ENCODE measurements at places on chromosomes 6 and 20.

GRCh38 chr6:100427452-100427851 is 37.3 kb downstream of the SIM1 start:
- DNase-seq: no peak

DNA sequence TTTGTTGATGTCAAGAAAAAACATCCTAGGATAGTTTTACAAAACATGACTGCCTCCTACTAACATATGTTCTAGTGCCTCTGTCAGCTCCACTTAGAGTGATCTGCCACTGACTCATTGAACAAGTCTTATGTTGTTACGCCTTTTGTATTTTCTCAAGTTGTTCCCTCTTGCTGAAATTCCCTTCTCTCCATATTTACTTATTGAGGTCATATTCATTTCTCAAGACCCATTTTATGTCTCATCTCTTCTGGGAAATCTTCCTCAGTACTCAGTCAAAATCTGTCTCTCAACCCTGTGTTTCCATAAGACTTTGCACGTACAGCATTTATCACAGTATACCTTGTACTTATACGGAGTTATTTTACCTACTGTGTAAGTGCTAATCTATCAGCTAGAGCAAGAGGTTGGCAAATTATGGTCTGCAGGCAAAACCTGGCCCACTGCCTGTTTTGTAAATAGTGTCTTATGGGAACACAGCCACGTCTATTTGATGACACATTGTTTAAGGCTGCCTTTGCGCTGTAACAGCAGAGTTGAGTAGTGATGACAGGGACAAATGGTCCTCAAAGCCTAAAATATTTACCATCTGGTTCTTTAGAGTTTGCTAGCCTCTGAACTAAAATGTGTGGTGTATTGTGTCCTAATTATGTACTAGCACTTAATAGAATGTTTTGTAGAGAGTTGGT is 83.4 kb downstream of the ADGRB3 start:
- no peak for DNase-seq

DNA sequence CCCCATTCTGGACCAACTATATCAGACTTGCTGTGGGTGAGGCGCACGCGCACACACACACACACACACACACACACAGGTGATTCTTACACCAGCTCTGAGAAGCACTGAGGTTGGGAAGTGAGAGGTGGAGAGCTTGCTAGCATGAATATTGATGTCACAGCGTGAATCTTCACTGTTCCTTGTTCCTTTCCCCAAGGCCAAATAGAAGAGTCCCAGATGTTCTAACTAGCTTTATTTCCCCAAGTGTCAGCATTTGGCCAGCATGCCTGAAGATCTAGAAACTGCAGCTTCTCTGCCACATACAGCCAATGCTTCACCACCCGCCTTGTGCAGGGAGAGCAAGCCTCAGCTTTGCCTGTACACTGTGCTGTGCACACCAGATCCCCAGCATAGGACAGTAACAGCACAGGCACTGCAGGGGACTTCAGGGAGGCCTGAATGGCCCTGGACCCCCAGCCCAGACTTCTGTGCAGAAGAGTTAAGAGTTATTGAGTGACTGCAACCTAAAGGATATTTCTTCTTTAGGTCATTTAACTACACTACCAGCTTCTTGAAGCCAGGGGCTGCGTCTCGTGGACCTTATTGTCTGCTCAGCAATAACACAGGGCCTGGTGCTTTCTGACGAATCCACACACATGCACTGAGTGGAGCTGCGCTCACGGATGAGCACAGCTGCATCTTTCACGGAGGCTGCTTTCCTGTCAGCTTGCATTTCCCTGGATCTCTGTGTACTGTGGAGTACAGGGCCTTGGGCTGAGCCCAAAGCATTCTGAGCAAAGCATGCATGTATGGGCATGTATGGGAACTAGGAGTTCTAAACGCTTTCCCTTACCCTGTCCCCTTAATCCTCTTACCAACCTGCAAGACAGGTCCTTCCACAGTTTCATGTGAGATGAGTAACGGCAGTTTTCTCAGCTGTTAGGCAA is 13.9 kb upstream of the CD93 start:
- DNase-seq: no peak

DNA sequence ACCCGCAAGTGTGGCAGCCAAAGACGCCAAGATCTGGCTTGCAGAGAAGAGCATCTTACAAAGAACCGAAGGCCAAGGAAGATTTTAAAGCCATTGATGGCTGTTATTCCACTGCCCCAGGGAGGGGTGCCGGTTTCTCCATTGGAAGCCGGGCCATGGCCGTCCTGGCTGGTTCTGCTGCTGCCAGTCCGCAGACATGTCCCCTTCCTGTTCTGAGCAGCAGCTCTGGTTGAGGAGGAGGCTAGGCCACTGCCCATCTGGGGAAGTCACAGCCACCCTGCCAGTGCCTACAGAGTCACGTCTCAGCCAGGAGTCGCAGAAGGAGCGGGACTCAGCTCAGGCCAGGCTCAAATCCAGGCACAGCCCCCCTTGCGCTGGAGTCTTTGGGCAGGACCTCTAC is 42.6 kb upstream of the MRGBP start:
- no peak for DNase-seq

All from KBM-7 (cell line).